Neural crest cell (in vitro differentiated cells): ENCODE measurements at places on chromosomes 3 and 15. TPM values are rescaled to one million over a fixed set of nuclear protein-coding genes. Genes with fewer than 3 reads are reported as not detected.

The STX19 gene
- total RNA-seq, result not detected in 2 replicates

The GOLGA6D gene
- total RNA-seq, result not detected in 2 replicates

The FEM1B gene
- 61.4 and 67.0 TPM in 2 replicates for total RNA-seq

The SLC24A1 gene
- total RNA-seq, result 5.4 and 8.9 TPM in 2 replicates

The PLSCR4 gene
- total RNA-seq, result 1.0 and 1.1 TPM in 2 replicates

The OCA2 gene
- total RNA-seq, result 0.11 and 0.19 TPM in 2 replicates

- no peak overlapping the region for H3K4me3 ChIP-seq
- DNase-seq, result no peak
- peaks cover 24% of the 10 kb centered on the region for H3K4me1 ChIP-seq
- H3K27me3 ChIP-seq, result peaks cover 6% of the 10 kb centered on the region
Observed at GRCh38 chr3:193828477-193828876, 235.5 kb downstream of the OPA1 start.

DNA sequence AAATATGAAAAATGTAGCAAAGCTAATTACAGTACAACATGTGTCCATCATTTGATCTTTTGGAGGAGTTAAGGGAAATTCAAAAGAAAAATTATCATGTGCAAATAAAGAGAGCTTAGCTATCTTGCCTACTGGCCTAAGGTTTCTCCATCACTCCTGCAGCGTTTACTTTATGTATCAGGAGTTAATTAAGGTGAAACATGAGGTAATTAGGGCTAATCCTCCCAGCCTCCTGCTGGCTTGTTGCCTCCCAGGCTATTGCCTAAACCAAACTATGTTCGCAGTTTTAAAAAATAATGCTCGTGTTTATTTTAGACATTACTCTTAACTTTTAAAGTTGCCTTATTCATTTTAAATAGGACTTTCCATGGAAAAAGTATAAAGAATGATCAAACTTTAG lies 367.5 kb downstream of the ROBO2 start:
- no peak for DNase-seq
- H3K4me3 ChIP-seq, result no peak overlapping the region
- no peaks in the 10 kb centered on the region for H3K36me3 ChIP-seq
- H3K4me1 ChIP-seq, result no peaks in the 10 kb centered on the region

DNA sequence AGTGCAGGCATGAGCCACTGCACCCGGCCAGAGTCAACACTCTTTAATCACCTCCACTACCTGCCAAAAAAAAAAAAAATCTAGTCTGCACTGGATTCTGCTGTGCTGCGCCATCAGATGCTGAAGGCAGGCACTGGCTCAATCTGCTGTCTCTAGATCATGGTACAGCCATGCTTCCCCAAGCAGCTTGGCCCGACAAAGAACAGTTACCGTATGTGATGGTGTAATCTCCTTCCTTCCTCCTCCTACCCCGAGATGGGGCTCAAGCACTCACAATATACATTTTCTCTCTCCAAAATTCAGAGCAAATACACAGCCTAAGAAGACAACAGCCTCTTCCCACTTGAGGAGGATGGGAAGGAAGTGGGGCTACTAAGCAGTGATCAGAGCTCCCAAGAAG lies 45.1 kb downstream of the DAPK2 start:
- peaks cover 10% of the 10 kb centered on the region for H3K4me1 ChIP-seq
- peak overlapping the region; percentile 92 for H3K27ac ChIP-seq
- H3K27me3 ChIP-seq, result no peaks in the 10 kb centered on the region
- H3K36me3 ChIP-seq, result no peaks in the 10 kb centered on the region
- DNase-seq, result no peak

DNA sequence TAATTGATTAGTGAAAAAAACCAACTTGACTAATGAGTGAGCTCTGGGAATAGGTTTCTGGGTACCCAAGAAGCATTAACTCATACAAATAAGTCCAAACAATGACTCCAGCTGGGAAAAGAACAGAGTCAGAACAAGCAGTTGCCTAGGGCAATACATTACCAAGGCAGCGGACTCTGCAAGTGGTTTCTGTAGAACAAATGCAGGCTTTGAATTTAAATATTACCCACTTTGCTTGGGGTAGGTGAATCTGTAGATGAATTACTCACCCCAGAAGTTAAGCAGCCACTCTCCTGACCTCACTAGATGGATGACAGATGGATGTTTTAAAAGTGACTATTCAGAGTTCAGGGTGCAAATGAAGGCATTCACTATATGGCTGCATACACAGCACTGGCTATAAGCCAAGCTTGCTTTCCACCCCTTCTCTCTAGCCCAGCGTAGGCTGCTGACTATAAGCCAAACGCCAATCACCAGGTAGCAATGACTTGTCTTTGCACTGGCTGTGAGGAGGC lies 73.1 kb upstream of the BHLHE40 start:
- H3K4me3 ChIP-seq, result no peak overlapping the region
- H3K36me3 ChIP-seq, result no peaks in the 10 kb centered on the region
- DNase-seq, result no peak
- H3K4me1 ChIP-seq, result peaks cover 22% of the 10 kb centered on the region
- H3K27ac ChIP-seq, result no peak overlapping the region

- peaks cover 6% of the 10 kb centered on the region for H3K4me1 ChIP-seq
- H3K27ac ChIP-seq, result no peak overlapping the region
- H3K36me3 ChIP-seq, result no peaks in the 10 kb centered on the region
- H3K4me3 ChIP-seq, result no peak overlapping the region
Observed at GRCh38 chr3:4895838-4896237, 83.4 kb upstream of the BHLHE40 start.

DNA sequence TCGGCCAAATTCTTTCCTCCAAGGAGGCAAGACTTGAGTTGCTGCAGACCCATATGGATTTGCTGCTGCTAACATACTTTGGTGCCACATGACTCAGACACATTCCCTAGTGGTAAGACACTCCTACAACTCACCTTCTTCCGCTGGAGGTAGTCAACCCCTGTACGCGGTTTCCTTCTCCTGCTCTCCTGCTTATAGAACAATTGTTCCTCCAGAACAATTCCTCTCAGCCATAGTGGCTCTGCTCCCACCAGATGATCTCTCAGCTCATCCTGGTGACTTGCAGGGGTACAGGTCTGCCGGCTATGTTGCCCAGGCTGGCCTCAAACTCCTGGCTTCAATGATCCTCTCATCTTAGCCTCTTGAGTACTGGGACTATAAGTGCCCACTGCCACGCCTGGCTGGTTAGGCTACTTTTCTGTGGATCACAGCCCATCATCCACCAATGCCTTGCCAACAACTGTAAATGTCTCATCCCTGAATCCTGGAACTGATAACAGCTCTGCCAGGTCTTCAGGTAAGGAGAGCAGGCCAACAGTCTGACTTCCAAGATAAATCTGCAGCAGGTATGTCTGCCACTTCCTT lies 2.4 kb upstream of the CXCR6 start:
- H3K4me1 ChIP-seq, result no peaks in the 10 kb centered on the region
- no peak for DNase-seq
- H3K27ac ChIP-seq, result no peak overlapping the region
- no peaks in the 10 kb centered on the region for H3K36me3 ChIP-seq
- H3K4me3 ChIP-seq, result no peak overlapping the region

- no peak for DNase-seq
- H3K27me3 ChIP-seq, result no peaks in the 10 kb centered on the region
- no peaks in the 10 kb centered on the region for H3K36me3 ChIP-seq
- no peak overlapping the region for H3K27ac ChIP-seq
- no peaks in the 10 kb centered on the region for H3K4me1 ChIP-seq
Observed at GRCh38 chr3:101954936-101955335, 105.6 kb downstream of the NFKBIZ start.

GRCh38 chr3:124882816-124883747 lies 4.1 kb downstream of the ITGB5 start:
- H3K4me3 ChIP-seq, result peak overlapping the region; percentile 95
- H3K4me1 ChIP-seq, result peaks cover 68% of the 10 kb centered on the region
- no peaks in the 10 kb centered on the region for H3K36me3 ChIP-seq
- DNase-seq, result no peak
- peaks cover 7% of the 10 kb centered on the region for H3K27me3 ChIP-seq
- H3K27ac ChIP-seq, result peak overlapping the region; percentile 79

DNA sequence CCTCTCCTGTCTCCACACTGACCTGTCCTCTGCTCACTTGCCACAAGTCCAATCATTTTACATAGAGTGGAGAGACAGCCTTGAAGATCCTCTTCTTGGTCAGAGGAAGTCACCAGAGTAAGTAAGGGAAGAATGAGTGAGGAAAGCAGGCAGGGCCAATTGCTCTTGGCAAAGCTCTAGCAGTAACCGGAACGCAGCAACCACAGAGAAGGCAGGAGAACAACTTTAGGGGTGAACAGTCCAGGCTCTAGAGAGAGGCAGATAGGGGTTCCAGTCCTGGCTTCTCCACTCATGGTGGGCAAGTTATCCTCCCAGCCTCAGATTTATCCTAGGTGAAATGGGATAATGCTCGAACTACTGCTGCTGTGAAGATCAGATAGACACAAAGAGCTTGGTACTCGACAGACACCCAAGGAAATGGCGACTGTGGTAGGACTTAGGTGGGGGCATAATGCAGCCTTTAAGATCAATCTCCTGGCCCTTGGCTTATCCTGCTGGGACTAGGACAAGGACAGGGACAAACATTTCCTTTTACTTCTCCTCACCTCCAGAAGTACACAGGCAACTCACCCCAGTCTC lies 1.2 kb upstream of the ADAMTSL3 start:
- H3K27ac ChIP-seq, result no peak overlapping the region
- no peaks in the 10 kb centered on the region for H3K36me3 ChIP-seq
- no peak for DNase-seq

- H3K27me3 ChIP-seq, result no peaks in the 10 kb centered on the region
- DNase-seq, result no peak
- H3K27ac ChIP-seq, result no peak overlapping the region
- no peak overlapping the region for H3K4me3 ChIP-seq
Observed at GRCh38 chr15:47929138-47929803, 191.5 kb upstream of the SLC24A5 start.

GRCh38 chr3:137568880-137569279 lies 195.2 kb upstream of the SOX14 start:
- no peak for DNase-seq
- H3K27me3 ChIP-seq, result no peaks in the 10 kb centered on the region
- no peaks in the 10 kb centered on the region for H3K36me3 ChIP-seq
- H3K4me3 ChIP-seq, result no peak overlapping the region
- no peak overlapping the region for H3K27ac ChIP-seq

- DNase-seq, result no peak
- no peaks in the 10 kb centered on the region for H3K27me3 ChIP-seq
- H3K4me3 ChIP-seq, result no peak overlapping the region
- peaks cover 21% of the 10 kb centered on the region for H3K36me3 ChIP-seq
Observed at GRCh38 chr3:44989636-44990373, 13.8 kb downstream of the EXOSC7 start.

- H3K36me3 ChIP-seq, result no peaks in the 10 kb centered on the region
- no peak overlapping the region for H3K27ac ChIP-seq
- no peak for DNase-seq
Observed at GRCh38 chr3:54599716-54600115, 328.1 kb downstream of the LRTM1 start.
